ENCODE measurements at places on chromosomes 5 and 9. TPM values are rescaled to one million over a fixed set of nuclear protein-coding genes. Genes with fewer than 3 reads are reported as not detected.

ANKRD31 gene
- 0.06 TPM for total RNA-seq

IL5 gene
- 0.47 TPM for total RNA-seq

PCDHGA4 gene
- total RNA-seq: 0.08 TPM

OR13C3 gene
- total RNA-seq: not detected

ALDH1B1 gene
- total RNA-seq: 53.0 TPM

ARID3C gene
- total RNA-seq: 0.20 TPM

MCC gene
- total RNA-seq: 0.26 TPM

F2RL1 gene
- 215 TPM for total RNA-seq

SLC6A3 gene
- total RNA-seq: 1.5 TPM

MGAT1 gene
- total RNA-seq: 88.6 TPM

ADAMTS16 gene
- total RNA-seq: 1.4 TPM

EPB41L4B gene
- total RNA-seq: 33.9 TPM

ASPN gene
- total RNA-seq: not detected

OCLN gene
- 10.9 TPM for total RNA-seq

PAPPA gene
- total RNA-seq: 33.9 TPM

AKNA gene
- total RNA-seq: 8.4 TPM

NDST1 gene
- total RNA-seq: 44.3 TPM

CDH12 gene
- not detected for total RNA-seq

MACROH2A1 gene
- 205 TPM for total RNA-seq

QRFP gene
- not detected for total RNA-seq

HSPA4 gene
- total RNA-seq: 202 TPM

PBX3 gene
- total RNA-seq: 12.5 TPM

ANKRD55 gene
- total RNA-seq: 0.06 TPM

DNAH5 gene
- 2.0 TPM for total RNA-seq

SH3RF2 gene
- 3.0 TPM for total RNA-seq

ARAP3 gene
- 4.9 TPM for total RNA-seq

WDR36 gene
- total RNA-seq: 13.9 TPM

SPINK13 gene
- total RNA-seq: 0.31 TPM

FAM81B gene
- not detected for total RNA-seq

PCDHGB3 gene
- total RNA-seq: 0.21 TPM

AK1 gene
- 75.9 TPM for total RNA-seq

UIMC1 gene
- total RNA-seq: 42.7 TPM

IL4 gene
- not detected for total RNA-seq

ANKDD1B gene
- not detected for total RNA-seq

STK32A gene
- total RNA-seq: 0.30 TPM

CCNO gene
- total RNA-seq: 5.8 TPM

CCDC183 gene
- total RNA-seq: 0.21 TPM

LCN15 gene
- total RNA-seq: not detected

All from A549 treated with dexamethasone at 1 μM for 4 hours (cell line).